ENCODE measurements at places on chromosomes 11 and 22. TPM values are rescaled to one million over a fixed set of nuclear protein-coding genes. Genes with fewer than 3 reads are reported as not detected.

The POU2AF2 gene
- polyA plus RNA-seq, result 7.9 TPM

The MRPL23 gene
- polyA plus RNA-seq, result 50.0 TPM

The OR2D2 gene
- not detected for polyA plus RNA-seq

The C11orf86 gene
- not detected for polyA plus RNA-seq

The C22orf31 gene
- 4.5 TPM for polyA plus RNA-seq

The VPREB1 gene
- polyA plus RNA-seq, result not detected

The CRYBB1 gene
- polyA plus RNA-seq, result 0.80 TPM

The C11orf42 gene
- polyA plus RNA-seq, result 28.9 TPM

The MS4A15 gene
- polyA plus RNA-seq, result 0.82 TPM

The MPEG1 gene
- polyA plus RNA-seq, result 12.1 TPM

The RCOR2 gene
- 7.9 TPM for polyA plus RNA-seq

The RAB6A gene
- 71.2 TPM for polyA plus RNA-seq

The TEAD1 gene
- 24.6 TPM for polyA plus RNA-seq

Measured in testis (tissue), 5 donors.